Activated naive CD4-positive, alpha-beta T cell (primary cell): ENCODE measurements at places on chromosomes 13 and 19.

- DNase-seq, result no peak
These were observed 73.6 kb upstream of the SIAH3 start for GRCh38 chr13:45925151-45925550.

- DNase-seq, result no peak
These were observed 98.1 kb downstream of the SERP2 start for GRCh38 chr13:44471686-44472085.

DNA sequence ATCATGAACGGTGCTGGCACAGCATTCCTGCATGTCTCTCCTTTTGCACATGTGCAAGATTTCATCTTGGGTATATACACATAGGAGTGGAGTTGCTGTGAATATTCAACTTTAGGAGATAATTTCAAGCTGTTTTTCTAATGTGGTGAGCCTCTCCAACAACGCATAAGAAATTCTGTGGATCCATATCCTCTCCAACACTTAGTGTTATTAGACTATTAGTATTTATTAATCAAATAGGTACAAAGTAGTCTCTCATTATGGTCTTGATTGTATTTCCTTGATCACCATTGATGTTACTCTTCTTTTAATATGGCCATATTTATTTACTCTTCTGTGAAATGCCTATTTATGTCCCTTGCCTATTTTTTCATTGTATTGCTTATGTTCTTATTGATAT, 114.5 kb downstream of the URI1 start:
- DNase-seq, result no peak

DNA sequence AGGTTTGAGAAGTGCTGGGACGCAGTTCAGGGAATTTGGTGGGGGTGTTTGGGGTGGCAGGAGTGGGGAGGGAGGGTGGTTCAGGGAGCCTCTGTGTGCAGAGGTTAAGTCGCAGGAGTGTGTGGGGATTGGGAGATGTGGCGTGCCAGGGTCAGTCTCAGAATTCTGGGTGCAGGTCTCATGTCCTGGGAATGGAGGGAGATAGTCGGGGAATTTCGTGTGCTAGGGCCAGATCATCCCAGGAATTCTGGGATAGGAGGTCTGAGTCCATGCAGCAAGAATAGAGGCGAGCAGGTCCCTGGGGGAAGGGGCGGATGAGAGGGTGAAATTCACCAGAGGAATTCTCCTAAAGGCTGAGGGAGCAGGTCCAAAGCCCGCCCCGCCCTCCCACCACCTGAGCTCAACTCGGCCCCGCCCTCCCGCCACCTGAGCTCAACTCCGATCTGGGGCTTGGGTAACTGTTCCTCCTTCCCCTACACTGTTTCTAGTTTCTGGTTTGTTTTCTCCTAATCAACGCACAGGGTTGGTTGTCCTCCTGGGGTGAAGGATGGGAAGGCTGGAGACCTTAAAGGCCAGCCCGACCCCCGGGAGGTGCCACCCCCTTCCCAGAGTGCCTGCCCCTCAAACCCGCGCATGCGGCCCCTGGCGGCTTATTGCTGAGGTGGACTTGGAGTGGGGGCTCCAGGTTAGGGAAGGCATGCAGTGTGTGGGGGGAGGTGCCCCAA, 15.2 kb downstream of the KCNC3 start:
- no peak for DNase-seq

DNA sequence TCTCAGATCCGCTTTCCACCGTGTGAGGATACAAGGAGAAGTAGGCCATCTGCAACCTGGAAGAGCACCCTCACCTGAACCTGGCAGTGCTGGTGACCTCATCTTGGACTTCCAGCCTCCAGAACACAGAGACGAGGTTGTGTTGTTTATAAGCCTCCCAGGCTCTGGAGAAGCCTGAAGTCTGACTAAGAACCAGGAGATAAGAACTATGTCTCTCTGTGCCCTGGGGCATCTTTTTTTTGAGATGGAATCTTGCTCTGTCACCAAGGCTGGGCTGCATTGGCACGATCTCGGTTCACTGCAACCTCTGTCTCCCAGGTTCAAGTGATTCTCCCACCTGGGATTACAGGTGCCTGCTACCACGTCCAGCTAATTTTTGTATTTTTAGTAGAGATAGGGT, 14.5 kb downstream of the FCGBP start:
- no peak for DNase-seq

GRCh38 chr13:32031025-32031814, at the start of gene FRY:
TSS of gene FRY (plus strand) at chr13:32031774. CDS start at chr13:32031796, 22 bp downstream.
- peak; percentile 4 for DNase-seq

GRCh38 chr13:110312339-110313031, 5.4 kb downstream of the COL4A2 start:
- no peak for DNase-seq

DNA sequence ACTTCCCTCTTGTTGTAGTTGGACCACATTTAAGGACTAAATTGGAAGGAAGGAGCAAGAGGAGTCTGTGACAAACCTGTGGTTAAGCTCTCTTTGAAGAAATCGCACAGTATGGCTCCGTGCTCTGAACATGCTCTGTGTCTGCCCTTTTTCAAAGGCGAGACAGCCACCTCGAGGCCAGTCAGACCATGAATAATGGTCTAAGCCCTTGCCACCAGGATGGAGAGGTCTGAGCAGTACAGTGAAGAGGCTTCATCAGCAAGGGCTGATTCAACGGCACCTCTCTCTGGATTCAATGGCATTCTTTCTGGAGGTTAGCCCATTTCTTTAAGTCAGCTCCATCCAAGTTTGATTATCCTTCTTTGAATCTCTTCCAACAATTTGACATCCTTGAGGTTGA, 30.9 kb downstream of the FAM216B start:
- no peak for DNase-seq

- DNase-seq, result no peak
These were observed at the start of gene MYH14 for GRCh38 chr19:50203281-50204080. TSS of gene MYH14 (plus strand) at chr19:50203622. CDS start at chr19:50210366, 6,744 bp downstream.

DNA sequence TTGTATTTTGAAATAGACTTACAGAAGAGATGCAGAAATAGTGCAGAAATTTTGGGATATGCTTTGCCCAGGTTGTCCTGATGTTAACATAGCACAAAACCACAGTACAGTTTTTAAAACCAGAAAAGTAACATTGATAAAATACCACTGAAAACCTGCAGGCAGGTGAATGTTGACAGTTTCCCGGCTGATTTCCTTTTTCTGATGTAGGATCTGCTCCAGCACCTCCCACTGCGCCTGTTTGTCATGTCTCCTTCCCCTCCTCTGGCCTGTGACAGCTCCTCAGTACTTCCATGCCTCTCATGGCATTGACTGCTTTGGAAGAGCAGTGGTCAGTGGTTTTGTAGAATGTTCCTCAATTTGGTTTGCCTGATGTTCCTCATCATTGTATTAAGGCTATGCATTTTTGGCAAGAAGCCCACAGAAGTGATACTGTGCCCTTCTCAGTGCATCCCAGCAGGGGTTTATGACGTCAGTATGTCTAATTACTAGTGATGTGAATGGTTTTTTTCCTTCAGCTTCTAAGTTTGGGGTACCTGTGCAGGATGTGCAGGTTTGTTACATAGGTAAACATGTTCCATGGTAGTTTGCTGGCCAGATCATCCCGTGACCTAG, 31.0 kb downstream of the TDRD12 start:
- no peak for DNase-seq

DNA sequence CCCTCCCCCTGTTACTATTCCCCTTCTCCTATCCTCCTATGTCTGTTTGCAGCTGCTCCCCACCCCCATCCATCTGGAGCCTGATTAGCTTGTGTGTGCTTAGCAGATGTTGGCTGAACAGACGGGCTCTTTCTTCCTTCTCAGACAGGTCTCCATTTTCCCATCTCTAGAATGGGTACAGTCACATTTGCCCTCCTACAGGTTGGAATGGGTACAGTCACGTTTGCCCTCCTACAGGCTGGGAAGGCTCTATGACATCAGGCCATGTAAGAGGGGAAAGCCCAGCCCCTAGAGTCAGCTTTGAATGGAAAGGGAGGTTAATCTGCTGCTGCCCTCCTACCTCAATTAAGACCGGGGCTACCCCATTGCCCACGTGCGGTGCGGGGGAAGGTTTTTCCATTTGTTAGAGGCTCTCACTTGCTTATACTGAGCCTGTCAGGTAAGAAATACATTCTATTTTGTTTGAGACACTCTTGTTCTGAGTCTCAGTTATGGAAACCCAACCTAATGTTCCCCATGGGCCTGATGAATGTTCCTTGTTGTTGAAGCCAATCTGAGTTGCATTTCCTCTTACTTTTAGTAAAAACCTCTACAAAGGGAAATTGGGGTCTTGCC, 2.2 kb upstream of the CLEC17A start:
- DNase-seq, result no peak

DNA sequence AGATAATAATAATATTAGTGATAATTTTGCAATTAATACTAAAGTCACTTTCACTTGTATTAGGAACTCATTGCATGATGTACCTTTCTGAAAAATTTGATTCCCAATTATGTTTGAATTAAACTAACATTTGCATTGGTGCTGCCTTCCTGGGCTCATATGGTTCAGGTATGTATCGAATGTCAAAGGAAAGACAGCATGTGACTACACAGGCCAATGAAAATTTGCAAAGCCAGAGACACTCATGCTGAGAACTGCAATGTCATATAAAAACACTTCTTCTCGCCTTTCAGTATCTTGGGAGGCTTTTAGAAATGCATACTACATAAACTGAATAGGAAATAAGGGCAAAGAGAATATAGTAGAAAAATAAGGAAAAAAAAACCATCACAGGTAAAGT, 44.3 kb downstream of the RAP2A start:
- DNase-seq, result no peak

- DNase-seq, result no peak
These were observed 19.1 kb upstream of the KCTD4 start for GRCh38 chr13:45219938-45220375.

DNA sequence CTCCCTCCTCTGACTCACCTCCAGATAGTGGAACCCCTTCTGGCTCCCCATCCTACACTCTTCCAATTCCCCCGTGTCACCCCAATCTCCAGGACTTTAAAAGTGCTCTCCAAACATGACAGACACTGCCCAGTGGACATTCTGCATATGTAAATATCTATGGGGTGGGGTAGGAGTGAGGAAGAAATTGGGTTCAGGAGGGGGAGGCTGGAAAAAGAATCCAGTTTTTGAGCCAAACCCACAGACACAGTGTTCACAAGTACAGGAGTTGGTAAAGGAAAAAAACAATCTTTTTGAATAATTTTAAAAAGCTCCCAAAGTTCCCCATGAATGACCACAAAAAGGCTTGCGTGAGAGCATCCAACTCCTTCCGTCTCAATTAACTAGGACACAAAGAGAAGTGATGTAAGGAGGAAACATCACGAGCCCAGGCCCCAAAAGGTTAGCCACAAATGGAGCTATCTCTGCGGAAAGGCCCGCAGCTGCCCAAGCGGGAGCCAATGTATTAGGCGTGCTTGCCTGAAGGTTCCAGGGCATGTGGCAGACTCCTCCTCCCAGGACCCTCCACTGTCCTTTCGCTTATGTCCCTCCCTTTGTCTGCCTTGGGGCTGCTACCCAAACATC, 18.0 kb downstream of the ZC3H4 start:
- no peak for DNase-seq

- no peak for DNase-seq
These were observed 143.6 kb upstream of the SERP2 start for GRCh38 chr13:44230071-44230470.

GRCh38 chr19:57803265-57803593, 11.5 kb downstream of the ZNF552 start:
- DNase-seq, result no peak

DNA sequence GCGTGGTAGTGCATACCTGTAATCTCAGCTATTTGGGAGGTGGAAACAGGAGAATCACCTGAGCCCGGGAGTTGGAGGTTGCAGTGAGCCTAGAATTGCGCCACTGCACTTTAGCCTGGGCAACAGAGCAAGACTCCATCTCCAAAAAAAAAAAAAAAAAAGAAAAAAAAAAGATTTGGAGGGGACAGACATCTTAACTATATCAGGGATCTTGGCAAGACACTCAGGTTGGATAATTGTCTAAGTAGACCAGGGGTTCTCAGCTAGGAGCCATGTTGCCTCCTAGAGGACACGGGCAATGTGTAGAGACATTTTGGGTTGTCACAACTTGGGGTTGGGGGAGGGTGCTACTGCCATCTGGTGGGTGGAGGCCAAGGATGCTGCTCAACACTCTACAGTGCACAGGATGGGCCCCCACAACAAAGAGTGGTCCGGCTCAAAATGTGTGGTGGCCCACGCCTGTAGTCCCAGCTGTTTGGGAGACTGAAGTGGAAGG, 1.9 kb upstream of the ZNF580 start:
- DNase-seq, result peak; percentile 44

GRCh38 chr19:27765397-27765796, 1447.6 kb downstream of the UQCRFS1 start:
- DNase-seq, result no peak

GRCh38 chr13:99944606-99945005, 27.0 kb downstream of the ZIC5 start:
- DNase-seq, result no peak

DNA sequence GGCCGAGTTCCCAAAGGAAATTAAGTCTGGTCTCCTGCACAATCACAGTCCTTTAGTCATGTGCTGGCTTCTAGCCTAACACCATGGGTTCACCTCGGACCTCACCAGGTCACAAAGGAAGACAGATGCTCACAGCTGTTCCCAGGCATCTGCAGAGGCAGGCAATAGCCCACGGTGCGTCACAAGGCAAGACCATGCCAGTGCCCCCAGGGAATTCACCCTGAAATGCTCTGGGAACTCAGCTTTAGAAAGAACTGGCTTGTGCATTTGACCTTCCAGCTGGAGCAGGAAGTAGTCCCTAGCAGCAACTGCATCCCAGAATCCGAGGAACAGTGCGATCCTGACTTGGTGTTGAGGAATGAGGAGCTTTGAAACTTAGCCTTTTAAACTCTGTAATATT, 96.8 kb upstream of the WASF3 start:
- no peak for DNase-seq

DNA sequence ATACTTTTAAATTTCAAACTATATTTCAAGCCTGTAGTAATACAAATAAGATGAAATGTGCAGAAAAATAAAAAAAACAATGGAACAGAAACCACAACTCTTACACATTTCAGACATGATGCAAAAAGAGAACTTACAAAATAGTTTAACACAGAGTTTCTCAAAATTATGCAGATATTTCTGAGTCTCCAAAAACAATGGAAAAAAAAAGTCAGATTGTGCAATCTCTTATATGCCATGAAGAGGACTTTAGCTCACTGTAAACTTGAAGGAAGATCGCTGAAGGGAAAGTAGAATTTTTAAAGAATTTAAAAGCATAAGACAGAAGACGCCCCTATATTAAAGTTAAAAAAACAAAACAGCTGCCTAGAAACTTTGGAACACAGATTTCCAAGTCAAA, 20.4 kb downstream of the ZNF708 start:
- DNase-seq, result no peak

- no peak for DNase-seq
These were observed 86.5 kb downstream of the TNFSF11 start for GRCh38 chr13:42660333-42660965.
